ENCODE measurements at places on chromosomes 3 and 15. TPM values are rescaled to one million over a fixed set of nuclear protein-coding genes. Genes with fewer than 3 reads are reported as not detected.

CPB1 gene
- total RNA-seq = not detected

- DNase-seq = no peak
Measured at GRCh38 chr3:169659096-169659819, 4.3 kb downstream of the MECOM start.

TEX9 gene
- 11.2 TPM for total RNA-seq

NCBP2 gene
- total RNA-seq = 77.0 TPM

DNA sequence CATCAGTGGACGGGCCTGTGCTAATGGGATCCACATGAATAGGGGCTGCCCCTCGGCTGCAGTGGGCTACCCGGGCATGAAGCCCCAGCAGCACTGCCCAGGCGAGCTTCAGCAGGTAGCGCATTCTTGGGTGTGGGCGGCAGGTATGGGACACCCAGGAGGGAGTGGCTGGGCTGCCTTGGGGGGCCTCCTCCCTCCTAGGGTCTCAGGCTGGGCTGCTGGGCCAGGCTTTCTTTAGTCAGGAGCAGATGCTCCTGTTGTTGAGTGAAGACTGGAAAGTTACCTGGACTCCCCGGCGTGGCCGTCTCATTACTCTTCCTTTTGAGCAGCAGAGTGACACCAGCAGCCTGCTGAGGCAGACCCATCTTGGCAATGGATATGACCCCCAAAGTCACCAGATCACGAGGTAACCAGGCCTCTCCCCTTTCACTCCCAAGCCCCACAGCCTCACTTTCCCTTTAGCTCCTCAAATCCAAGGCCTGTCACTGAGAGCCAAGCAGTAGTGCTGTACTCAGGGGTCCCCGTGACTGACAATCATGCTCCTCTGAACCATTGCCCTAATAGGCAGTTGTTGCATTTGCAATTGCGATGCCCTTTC lies 73.2 kb downstream of the BOC start:
- DNase-seq = no peak

CHRM5 gene
- total RNA-seq = not detected

GRCh38 chr15:76776969-76777368 lies 128.2 kb downstream of the SCAPER start:
- DNase-seq = no peak

AMT gene
- total RNA-seq = 1.2 TPM

DNA sequence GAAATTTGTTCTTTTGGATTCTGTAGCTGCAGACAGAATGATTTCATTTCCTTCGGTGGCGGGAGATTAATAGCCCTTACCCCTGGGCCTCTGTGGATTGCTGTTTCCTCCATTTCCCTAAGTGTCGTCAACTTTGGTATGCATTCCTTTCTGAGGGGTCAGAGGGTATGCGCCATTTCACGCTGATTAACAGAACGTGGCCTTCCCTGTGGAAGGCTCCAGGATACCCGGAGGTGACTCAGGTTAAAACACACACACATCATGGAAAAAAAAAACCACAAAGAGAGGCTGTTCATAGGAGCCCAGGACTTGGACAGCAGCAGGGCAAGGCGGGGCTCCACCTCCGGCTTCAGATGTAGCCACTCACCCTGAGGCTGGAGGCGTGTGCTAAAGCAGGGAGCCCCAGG lies 51.9 kb downstream of the EPHB1 start:
- peak; percentile 67 for DNase-seq

DNA sequence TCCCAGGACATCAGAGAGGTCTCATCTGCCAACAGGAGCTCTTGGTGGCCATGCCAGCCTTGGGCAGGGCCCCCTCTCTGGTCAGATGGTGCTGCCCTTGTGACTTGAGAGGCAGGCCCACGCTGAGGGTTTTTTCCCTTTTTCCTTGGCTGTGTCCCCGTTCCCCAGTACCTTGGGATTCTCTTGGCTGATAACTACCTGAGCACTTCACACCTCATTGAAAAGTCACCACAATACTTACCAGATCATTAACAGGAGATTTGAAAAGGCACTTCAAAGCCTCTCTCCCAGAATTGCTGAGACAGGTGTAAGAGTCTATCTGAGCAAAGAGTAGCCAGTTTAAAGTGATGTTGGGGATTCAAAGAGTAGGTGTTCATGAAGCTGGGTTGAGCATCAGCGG lies 15.1 kb upstream of the TMEM158 start:
- no peak for DNase-seq

ZNF660 gene
- total RNA-seq = 0.51 TPM

DNAJA4 gene
- total RNA-seq = 8.2 TPM

DNA sequence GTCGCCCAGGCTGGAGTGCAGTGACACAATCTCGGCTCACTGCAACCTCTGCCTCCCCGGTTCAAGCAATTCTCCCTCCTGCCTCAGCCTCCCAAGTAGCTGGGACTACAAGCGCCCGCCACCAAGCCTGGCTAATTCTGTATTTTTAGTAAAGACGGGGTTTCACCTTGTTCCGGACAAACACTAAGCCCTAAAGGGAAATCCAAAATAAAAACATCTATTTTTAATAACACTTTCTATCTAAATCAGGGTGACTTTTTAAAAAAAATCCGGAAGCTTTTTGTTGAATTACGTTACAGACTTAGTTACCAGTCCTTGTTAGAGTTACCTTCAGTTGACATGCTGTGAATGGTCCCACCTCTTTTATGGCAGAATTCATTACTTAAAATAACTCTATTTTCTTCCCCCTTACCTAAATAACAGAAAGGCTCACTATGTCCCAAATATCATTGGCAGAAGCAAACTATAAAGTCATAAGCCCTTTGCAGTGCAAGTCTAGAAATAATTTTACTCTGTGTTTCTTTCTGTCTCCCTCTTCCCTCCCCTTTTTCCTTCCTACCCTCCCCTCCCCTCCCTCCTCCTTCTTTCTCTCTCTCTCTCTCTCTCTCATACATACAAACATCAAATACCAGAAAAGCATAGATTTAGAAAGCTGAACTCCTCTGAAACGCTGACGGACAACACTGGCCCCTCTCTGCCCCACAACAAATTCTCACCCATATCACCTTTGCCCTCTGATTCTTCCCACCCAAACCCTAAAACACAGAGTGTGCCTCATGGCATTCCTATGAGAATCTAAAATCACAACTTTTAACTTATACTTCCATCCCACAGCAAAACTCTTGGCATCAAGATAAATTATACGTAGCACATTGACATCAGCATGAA lies 18.3 kb downstream of the THBS1 start:
- peak; percentile 33 for DNase-seq

DNA sequence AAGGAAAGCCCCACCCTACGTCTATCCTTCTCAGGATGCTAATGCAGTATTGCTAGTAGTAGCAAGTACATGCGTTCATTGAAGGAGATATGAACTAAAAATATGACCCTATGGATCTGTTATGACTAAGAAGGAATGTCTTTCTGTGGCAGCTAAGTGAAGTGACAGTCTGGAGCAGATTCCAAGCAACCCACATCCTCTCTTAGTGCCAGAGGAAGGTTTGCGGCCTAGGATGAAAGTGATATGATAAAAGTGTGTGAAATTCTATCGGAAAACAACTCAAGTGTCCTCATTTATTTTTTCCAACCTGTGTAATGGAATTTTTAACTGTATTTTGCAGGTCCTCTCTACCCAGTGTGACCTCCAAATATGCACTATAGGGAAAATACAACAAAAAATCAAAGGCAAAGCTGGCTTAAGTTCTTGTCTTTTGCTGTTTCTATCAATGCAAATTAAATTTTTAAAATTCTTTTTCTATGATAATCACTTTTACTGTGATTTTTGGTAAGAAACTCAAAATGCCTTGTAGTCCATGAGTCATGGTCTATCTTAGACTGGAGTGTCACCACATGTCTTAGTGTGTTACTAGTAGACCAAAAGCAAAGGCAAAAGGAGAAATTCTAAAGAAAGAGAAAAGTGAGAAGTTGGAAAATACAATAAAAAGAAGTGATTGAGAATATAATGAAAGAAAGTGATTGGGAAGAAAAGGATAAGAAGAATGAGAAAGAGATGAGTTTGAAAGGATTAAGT lies 161.2 kb upstream of the TMCO5A start:
- DNase-seq = peak; percentile 69

- DNase-seq = no peak
Measured at GRCh38 chr15:66092053-66093016, 161.2 kb downstream of the MEGF11 start.

DNA sequence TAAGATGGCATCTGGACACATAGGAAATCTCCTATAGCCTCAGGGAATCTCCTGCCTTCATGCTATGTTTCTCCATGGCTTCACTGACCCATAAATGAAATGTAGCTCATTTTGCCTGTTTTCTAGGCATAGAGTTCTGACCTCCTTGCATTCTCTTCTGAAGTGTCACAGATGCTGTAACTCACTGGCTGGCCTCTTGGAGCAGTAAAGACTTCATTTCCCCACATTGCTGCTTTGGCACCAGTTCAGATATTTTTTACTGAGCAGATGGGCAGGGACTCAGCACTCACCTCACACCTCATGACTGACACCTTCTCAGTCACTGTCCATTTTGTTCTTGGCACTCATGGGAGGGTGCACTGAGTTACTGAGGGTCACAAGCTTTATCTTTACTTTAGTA lies 286.7 kb upstream of the TGFBR2 start:
- peak; percentile 63 for DNase-seq

SNX33 gene
- total RNA-seq = 41.4 TPM

DGKG gene
- total RNA-seq = 2.5 TPM

GRCh38 chr3:113166357-113166718 lies 45.0 kb upstream of the BOC start:
- no peak for DNase-seq

CCDC39 gene
- total RNA-seq = not detected

CHRFAM7A gene
- total RNA-seq = 0.33 TPM

DNA sequence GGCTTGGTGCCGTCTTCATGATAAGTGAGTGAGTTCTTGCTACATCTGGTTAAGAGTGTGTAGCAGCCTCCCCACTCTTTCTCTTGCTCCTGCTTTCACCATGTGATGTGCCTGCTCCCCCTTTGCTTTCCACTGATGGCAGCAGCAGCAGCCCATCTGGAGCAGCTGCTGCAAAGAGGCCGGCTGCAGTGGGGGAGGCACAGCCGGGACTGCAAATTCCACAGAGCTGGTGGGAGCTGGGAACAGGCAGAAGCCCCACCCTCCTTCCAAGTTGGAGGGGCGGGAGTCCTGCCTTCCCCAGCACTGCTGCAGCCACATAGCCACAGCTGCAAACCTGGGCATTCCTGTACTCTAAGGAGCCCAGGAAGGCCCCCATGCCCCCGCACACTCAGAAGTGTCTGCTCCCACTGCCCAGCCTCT lies 62.8 kb upstream of the IMPG2 start:
- no peak for DNase-seq

GRCh38 chr3:66253790-66254620 lies 33.2 kb downstream of the SLC25A26 start:
- DNase-seq = peak; percentile 11

ZNF860 gene
- 3.2 TPM for total RNA-seq

DNA sequence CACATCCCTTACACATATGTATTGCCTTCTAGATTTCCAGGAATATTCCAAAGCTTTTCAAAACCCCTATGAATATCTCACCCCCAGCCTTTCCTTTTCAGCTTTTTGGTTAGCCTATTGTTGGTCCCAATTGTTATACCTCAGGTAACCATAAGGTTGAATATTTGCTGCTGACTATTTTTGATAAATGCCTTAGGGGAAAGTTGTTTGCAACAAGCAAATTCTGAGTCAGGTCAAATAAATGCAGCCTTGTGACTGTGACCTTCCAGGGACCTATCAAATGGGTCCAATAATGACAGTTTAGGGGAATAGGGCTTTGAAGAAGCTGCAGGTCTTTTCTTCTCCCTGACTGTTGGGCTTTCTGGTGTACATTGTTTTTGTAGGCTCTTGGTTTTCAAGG lies 699.7 kb downstream of the NTRK3 start:
- no peak for DNase-seq

DNA sequence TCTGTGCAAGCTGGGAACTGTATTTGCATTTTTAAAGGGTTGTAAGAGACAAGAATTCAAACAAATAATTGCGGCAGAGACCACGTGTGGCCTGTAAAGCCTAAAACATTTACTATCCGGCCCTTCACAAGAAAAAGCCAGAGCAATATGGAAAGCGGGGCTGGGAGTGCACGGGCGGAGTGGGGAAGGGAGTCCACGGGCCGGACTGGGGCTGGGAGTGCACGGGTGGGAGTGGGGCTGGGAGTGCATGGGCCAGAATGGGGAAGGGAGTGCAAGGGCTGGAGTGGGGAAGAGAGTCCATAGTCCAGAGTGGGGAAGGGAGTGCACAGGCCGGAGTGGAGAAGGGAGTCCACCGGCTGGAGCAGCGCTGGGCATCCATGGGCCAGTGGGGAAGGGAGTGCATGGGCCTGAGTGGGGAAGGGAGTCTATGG lies 41.2 kb downstream of the KLF15 start:
- no peak for DNase-seq

DNA sequence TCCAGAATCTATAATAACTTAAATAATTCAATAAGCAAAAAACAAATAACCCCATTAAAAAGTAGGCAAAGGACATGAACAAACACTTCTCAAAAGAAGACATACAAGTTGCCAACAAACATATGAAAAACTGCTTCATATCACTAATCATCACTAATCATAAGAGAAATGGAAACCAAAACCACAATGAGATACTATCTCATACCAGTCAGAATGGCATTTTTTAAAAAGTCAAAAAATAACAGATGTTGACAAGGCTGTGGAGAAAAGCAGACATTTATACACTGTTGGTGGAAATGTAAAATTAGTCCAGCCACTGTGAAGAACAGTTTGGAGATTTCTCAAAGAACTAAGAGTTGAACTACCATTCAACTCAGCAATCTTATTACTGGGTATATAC lies 19.5 kb upstream of the ZMAT3 start:
- no peak for DNase-seq

- peak; percentile 30 for DNase-seq
Measured at GRCh38 chr3:67790043-67790442, 135.6 kb upstream of the SUCLG2 start.

DNA sequence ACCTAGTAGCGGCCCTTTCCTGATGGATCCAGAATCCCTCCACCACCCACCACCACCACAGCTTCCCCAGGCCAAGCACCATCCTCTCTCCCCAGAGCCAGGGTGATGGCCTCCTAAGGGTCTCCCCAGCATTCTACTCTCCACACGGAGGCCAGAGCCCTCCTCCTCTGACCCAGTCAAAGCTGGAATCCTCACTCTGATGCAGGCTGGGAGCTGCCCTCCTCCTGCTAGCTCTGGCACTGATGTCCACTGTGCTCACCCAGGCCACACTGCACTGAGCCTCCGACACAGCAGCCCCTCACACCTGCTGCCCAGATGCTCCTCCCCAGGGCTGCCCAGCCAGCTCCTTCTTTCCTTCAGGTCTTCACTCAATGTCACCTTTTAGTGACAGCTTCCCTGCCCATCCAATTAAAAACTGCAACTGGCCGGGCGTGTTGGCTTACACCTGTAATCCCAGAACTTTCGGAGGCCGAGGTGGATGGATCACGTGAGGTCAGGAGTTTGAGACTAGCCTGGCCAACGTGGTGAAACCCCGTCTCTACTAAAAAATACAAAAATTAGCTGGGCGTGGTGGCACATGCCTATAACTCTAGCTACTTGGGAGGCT lies 21.0 kb downstream of the XXYLT1 start:
- DNase-seq = no peak
